ENCODE measurements at places on chromosomes 3 and 15. TPM values are rescaled to one million over a fixed set of nuclear protein-coding genes. Genes with fewer than 3 reads are reported as not detected.

DNA sequence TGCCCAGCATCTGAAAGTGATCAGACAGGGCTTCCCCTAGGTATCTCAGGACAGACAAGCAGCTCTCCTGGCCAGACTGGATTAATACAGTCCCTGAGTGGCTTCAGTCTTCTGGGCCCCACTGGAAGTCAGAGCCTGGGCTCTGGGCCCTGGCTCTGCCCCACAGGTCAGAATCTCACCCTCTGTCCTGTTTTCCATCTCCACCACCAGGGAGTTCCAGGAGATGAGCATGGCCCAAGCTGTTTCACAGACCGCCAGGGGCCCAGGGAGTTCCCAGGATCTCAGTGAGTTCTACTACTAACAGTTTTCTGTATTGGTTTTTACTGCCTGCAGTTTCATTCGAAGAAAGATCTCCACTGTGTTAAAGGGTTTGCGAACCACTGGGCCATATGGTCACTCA lies 131.5 kb downstream of the MEX3B start:
- no peak for DNase-seq

- DNase-seq, result no peak
Observed at GRCh38 chr15:80512726-80513660, 108.8 kb downstream of the ARNT2 start.

- DNase-seq, result no peak
Observed at GRCh38 chr3:13078163-13078905, 5.1 kb upstream of the IQSEC1 start.

DNA sequence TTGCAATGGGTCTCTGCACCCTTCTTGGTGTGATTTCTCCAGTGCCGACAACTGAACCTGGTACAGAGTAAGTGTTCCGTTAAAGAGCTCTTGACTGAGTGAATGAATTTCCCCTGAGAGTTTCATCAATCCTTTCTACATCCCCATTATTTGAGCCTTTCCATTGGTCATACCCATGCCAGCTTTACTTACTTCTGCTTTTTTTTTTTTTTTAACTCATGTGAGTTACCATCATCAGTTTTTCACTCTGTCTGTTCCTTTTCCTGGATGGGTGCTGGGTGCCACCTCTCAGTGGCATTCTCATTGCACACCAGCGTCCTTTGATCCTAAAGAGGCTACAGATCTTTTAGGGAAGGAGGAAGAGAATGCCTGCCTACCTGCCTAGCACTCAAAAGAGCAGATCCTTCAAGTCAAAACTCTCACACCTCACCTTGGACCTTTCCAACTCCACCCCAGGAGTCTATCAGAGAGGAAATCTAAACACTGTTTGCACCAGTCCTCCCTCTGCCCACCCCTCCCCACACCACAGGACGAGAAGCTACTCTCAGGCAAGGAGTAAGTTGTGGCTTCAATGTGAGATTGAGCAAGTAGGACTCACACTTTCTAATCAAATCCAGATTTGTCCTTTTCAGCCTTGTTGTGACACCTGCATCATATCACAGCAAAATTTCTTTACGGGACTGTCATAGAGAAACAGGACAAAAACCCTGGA lies 13.1 kb upstream of the USP3 start:
- no peak for DNase-seq

GRCh38 chr3:151923901-151924300 lies 50.5 kb downstream of the SUCNR1 start:
- no peak for DNase-seq

DNA sequence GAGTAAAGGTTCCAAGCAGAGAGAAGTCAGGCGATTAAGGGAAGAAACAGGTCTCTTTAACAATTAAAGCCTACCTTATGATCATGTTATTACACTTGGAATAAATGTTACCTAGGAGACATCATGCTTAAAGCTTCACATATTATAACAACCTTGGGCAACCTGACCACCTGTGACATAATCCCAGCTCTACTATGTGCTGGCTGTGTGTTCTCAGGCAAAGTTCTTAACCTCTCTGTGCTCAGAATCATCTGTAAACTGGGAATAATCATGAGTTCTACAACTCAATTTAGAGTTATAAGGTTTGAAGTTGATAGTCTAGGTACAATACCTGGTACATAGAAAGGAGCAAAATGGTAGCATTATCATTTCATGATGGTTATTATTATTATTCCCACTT lies 159.3 kb downstream of the MAGI1 start:
- no peak for DNase-seq

GRCh38 chr3:168026764-168027163 lies 69.0 kb downstream of the GOLIM4 start:
- DNase-seq, result no peak

DNA sequence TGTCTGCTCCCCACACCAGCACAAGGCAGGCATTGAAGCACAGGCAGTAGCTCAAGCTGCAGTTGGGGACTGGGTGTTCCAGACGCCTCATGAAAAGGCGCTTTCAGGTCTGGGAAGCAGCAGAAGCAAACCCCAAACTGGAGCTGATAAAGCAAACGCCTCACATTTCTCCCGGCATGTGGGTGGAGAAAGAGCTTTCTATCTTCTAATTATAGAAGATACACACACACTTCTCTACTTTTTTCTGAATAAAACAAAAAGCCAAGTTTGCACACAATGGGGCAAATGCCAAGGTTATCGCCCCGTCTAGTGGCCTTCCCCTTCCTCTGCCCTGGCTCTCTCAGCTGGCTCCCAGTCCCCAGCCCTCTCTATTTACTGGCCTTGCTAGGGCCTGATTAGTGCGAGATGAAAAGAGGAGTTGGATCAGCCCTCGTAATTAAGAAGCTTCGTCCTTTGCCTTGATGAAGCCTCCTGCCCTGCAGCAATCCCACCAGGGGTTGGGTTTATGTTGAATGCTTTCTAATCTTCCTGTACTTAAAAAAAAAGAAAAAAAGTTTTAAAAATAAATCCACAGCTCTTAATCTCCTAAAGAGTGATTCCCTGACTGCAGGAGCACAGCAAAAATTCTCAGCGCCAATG lies 120.2 kb downstream of the MEGF11 start:
- DNase-seq, result no peak

DNA sequence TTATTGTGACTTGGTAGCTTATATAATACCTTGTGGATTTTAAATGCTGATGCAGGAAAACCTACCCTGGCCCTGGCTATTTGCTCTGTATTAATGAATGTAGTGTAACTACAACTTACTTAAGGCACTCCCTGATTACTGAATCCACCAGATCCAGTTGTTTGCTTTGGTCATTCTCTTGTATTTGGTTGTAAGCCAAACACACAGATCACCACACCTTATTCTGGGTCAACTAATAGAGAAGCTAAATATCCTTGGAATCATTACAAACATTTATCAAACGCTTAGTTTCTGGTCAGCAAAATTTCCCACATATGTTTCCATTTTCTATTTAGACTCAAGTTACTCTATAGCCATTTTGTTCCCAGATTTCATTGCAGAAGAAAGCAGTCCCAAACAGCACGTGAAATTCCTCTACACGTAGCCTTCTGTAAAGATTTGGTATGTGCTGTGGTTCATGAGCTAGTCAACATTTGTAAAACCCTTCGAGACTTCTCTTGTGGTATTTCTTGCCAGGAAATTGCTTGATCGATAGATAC lies 322.6 kb downstream of the MEX3B start:
- no peak for DNase-seq

GRCh38 chr3:143360244-143360643 lies 240.7 kb downstream of the CHST2 start:
- no peak for DNase-seq

DNA sequence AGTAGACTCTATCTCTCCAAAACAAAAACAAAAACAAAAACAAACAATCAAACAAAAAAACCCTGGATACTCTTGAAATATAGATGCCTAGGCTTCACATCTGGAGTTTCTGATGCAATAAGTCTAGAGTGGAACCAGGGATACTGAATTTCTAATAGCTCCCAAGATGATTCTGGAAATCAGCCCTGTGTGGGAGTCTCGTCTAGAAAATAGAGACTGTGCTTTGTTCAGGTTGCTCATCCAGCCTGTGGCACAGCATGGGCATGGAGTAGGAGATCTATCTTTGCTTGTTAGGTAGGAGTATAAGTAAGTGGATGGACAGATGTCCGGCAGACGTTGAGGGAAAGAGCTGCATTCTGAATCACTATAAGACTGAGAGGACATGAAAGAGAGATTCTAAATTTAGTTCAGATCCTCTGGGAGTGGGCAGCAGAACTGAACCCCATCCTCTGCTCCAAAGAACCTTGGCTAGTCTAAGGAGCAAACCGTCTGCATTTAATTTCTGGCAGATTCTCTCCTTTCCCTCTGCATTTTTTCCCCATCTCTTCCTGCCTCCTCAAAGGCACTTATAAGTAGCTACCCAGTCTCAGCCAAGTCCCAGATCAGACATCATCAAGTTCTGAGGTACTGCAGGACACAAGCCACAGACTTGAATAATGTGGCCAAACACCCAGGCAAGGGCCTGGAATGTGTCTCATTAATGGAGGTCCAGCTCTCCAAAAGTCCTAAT lies 92.6 kb upstream of the STRIT1 start:
- DNase-seq, result no peak

Gene PLA2G4D
- total RNA-seq, result not detected

- no peak for DNase-seq
Observed at GRCh38 chr15:48085591-48085930, 35.2 kb upstream of the SLC24A5 start.

- DNase-seq, result no peak
Observed at GRCh38 chr15:67585681-67586080, 43.2 kb downstream of the MAP2K5 start.

Gene ATP13A5
- not detected for total RNA-seq

Gene CFAP100
- total RNA-seq, result not detected

Gene AP3B2
- 1.4 TPM for total RNA-seq

Gene FGF12
- 504 TPM for total RNA-seq

DNA sequence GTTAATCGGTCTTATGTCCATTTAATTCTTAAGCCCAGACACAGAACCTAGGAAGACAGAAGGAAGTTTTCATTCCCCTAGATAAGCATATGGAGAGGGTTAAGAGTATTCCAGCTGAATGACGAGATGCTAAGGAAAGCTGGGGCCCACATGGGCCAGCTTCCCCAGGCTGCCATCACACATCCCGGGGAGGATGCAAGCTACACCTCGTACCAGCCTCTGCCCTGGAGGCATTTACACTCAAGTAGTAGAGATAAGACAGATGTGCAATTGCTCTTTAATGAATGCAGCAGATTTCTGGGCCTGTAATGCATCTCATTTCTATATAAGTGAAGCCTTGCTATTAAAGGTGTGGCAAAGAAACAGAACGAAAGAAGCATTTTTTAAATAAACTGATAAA lies 144.5 kb downstream of the MEX3B start:
- no peak for DNase-seq

GRCh38 chr15:68399096-68400065 lies 32.6 kb downstream of the ITGA11 start:
- DNase-seq, result no peak

Gene TNFSF10
- total RNA-seq, result 13.9 TPM

DNA sequence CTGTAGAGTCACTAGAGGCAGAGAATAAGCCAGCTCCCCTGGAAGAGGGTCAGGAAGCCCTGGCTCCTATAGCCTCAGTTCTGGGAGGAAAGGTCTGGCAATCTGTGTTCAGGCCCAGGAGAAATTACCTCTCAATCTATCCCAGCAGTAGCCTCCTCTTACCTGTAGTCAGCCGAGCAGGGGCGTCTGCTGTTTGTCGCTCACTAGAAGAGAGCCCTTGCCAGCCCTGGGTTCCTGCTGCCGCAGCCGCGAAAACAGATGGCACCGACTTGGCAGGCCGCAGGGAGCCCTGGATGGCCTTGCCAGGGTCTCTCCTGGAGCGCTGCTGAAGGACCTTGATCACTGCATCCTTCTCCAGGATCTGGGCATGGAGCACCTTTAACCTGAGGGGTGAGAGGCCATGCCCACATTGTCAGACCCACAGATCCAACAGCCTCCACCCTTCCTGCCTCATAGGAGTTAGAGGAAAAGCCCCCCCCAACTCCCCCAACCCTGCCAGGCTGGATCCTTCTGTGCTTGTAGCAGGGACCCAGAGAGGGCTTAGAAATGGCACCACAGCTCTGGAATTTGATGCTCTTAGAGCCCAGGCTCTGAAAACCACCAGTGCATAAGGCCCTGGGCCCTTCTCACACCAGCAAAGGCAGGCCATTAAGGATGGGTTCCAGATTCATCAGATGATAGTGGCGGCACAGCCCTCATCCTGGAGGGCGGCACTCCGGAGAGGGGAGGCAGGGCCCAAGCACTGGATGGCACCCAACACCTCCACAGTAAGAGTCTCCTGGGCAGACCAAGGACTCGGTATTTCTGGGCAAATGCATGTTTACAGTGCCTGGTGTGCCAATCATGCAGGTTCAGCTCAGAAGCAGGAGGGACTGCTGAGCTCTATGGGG lies 14.9 kb downstream of the AMOTL2 start:
- DNase-seq, result peak; percentile 53

Gene TGFBR2
- 134 TPM for total RNA-seq

DNA sequence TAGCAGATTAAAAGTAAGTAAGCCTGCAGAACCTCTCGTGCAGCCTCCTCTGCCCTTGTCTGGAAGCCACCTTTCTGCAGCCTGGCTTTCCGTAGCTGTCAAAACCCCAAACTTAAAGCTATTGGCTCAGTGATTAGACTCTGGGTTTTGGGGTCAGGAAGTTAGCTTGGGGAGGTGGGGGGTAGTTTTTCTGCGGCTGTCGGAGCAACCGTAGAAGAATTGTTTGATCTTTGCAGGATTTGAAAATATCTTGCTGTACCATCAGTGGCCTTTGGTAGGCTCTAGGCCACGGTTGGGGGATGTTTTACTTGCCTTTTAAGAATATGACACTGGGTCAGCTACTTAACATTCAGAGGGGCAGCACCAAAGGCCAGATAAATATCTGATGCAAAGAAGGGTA lies 88.4 kb upstream of the RASGRP1 start:
- DNase-seq, result no peak

DNA sequence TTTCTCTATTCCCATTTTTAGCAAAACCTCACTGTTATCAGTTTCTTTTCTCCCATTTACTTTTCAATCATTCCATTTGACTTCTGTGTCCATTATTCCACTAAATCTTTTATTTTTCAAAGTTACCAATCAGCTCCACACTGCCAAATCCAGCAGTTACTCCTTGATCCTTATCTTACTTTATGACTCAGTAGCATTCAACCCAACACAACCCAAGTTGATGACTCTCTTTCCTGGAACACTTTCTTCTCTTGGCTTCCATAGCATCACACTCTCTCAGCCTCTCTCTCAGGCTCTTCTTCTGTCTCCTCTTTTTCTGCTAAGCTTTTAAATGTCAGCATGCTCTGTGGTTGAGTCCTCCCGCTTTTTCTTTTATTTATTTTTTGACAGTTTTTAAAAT lies 36.3 kb downstream of the RASGRP1 start:
- no peak for DNase-seq

DNA sequence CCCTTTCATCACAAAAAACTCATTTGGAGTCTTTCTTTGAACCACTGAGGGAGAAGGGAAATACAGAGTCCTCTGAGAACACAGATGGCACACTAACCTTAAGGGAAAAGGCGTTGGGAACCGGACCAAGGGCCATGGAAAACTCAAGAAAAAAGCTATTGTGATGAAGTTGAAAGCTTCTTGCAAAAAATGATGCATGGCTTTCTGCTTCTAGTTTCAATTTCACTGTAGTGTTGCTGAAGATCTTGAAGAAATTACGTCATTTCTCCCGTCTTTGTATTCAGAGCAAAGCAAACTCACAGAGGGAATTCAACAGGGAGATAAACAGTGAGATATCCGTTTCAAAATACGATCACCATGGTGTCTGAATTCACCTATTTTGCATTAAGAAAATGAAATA lies 642.3 kb upstream of the ADAMTS9 start:
- DNase-seq, result peak; percentile 30

Gene SENP7
- total RNA-seq, result 11.0 TPM

Data from heart right ventricle (tissue), 16 donors.